Right ventricle myocardium inferior (tissue), 1 donor: ENCODE measurements at places on chromosomes 7 and 10. TPM values are rescaled to one million over a fixed set of nuclear protein-coding genes. Genes with fewer than 3 reads are reported as not detected.
A peak's percentile ranks its signal among the peaks of the same experiment; 100 is the strongest.

- no peak for DNase-seq
Measured at GRCh38 chr7:42085531-42085930, 151.5 kb downstream of the GLI3 start.

FRMPD2 gene
- total RNA-seq = not detected

DNA sequence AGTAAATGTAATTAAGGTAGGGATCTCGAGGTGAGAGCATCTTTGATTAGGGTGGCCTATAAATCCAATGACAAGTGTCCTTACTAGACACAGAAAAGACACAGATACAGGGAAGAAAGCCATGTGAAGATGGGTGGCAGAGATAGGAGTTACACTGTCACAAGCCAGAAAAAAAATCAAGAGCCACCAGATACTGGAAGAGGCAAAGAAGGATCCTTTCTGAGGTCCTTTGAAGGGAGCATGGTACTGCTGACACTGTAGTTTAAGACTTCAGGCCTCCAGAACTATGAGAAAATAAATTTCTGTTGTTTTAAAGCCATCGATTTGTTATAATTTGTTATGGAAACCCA is 56.6 kb downstream of the MKLN1 start:
- no peak for DNase-seq

PLEKHS1 gene
- not detected for total RNA-seq

DNA sequence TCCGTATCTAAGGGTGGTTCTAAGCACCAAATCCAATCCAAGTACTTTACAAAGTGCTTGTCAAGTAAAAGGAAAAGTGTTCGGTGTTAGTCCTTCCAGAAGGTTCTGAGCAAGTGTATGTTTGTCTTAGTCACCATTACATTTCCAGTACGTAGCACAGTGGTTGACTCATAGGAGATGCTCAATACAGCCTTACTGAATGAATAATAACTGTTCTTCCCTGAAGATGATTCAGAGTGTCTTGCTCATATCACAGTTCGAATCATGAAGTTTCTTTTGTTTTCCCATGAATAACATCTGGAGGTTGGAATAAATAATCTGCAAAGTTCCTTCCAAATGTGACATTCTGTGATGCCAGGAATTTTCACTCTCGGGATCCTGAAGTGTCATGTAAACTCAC is 53.4 kb downstream of the WNT2 start:
- DNase-seq = no peak

GRCh38 chr7:146455091-146455655 is 338.6 kb downstream of the CNTNAP2 start:
- no peak for DNase-seq

ACSM6 gene
- total RNA-seq = not detected

SYCE1 gene
- total RNA-seq = 0.35 TPM

CALHM3 gene
- not detected for total RNA-seq

GRCh38 chr10:96830511-96831199 is 1.4 kb upstream of the LCOR start:
- DNase-seq = no peak

THSD7A gene
- total RNA-seq = 1.5 TPM

CDC14C gene
- not detected for total RNA-seq

GIMAP2 gene
- total RNA-seq = 6.2 TPM

DNA sequence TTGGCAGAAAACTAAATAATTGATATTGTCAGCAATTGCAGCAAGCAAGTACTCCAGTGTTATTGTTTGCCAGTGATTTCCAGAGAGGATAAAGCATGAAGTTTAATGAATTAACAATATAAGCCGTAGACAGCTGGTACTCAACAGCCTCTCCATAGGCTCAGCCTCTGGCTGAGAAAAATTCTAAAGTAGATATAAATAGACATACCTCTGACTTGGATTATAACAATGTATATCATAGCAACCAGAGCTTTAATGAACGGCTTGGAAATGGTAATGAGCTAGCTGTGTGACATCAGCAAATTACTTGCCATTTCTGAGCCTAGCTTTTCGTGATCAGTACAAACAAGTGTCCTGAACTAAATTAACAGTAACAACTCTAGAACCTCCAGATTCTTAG is 1055.4 kb upstream of the AUTS2 start:
- no peak for DNase-seq

GRCh38 chr7:24214670-24215069 is 69.3 kb upstream of the NPY start:
- DNase-seq = no peak

GRCh38 chr7:156998988-156999957 is 11.2 kb downstream of the MNX1 start:
- peak; percentile 50 for DNase-seq

- DNase-seq = no peak
Measured at GRCh38 chr10:75079436-75080083, 31.9 kb upstream of the SAMD8 start.

DNA sequence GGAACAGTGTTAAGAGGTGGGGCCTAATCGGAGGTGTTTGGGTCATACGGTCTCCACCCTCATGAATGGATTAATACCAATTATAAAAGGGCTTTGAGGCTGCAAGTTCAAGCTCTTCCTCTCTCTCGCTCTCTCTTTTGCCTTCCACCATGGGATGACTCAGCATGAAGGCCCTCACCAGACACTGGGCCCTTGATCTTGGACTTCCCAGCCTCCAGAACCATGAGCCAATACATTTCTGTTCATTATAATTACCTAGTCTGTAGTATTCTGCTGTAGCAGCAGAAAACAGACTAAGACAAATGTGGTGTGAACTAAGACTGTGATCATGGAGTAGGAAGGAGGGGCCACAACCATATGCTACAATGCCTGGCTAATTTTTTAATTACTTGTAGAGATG is 7.7 kb downstream of the AIFM2 start:
- DNase-seq = no peak

- no peak for DNase-seq
Measured at GRCh38 chr7:19677180-19677579, 31.7 kb downstream of the POLR1F start.

GRCh38 chr7:147803151-147803550 is 787.4 kb upstream of the C7orf33 start:
- no peak for DNase-seq

DNA sequence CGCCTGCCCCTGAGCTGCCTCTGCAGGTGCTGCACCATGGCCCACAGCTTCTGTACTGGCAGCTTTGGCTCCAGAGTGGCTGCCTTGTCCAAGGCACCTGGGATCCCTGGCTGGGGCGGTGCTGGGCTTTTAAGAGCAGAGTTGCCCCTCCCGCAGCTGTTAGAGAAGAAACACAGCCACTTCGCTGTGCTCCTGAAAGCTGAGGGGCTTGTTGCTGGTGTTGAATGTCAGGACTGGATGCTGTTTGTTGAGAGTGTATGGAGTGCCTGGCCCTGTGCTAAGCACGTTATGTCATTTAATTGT is 6.2 kb downstream of the FAM241B start:
- DNase-seq = no peak

CNNM1 gene
- total RNA-seq = 0.16 TPM

DNA sequence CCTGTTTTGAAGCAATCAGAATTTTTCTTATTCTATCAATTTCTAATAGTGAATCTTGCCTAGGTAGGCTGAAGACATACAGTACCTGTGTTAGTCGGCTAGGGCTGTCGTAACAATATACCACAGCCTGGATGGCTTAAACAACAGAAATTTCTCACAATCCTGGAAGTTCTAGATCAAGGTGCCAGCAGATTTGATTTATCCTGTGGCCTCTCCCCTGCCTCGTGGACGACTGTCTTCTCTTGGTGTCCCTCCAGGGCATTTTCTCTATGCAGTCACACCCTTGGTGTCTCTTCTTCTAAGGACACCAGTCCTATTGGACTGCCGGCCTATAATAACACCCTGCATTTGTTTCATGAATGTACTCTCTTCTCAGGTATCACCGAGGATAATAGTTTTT is 1.8 kb upstream of the RSU1 start:
- DNase-seq = no peak

SKIDA1 gene
- 2.6 TPM for total RNA-seq

DNA sequence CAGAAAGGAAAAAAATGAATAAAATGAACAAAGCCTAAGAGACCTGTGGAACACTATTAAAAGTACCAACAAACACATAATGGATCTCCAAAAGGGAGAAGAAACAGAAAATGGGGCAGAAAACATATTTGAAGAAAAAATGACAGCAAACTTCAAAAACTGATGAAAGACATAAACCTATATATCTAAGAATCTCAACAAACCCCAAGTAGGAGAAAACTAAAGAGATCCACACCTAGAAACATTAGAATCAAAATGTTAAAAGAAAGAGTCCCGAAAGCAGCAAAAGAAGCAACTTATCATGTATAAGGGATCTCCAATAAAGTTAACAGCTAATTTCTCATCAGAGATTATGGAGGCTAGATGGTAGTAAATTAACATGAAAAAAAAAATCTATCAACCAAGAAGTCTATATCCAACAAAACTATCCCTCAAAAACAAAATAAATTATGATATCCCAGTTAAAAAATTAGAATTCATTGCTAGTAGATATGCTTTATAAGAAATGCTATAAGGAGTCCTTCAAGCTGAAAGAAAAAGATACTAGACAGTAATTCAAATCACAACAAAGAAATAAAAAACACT is 68.0 kb downstream of the DNAJC1 start:
- no peak for DNase-seq

ASB15 gene
- total RNA-seq = 77.3 TPM

GRCh38 chr10:8829592-8829991 is 775.1 kb downstream of the GATA3 start:
- no peak for DNase-seq

GRCh38 chr10:95755511-95756004 is 405 bp upstream of the ENTPD1 start:
- DNase-seq = peak; percentile 76

GRCh38 chr10:122054048-122055025 is 65.4 kb downstream of the TACC2 start:
- DNase-seq = no peak

GRCh38 chr10:95742485-95742884 is 13.5 kb upstream of the ENTPD1 start:
- DNase-seq = no peak

ADRB1 gene
- 63.1 TPM for total RNA-seq

GDF2 gene
- not detected for total RNA-seq

GRCh38 chr10:29663718-29664117 is 28.9 kb upstream of the SVIL start:
- DNase-seq = peak; percentile 45

GRCh38 chr7:45328403-45328981 is 170.9 kb downstream of the RAMP3 start:
- no peak for DNase-seq

DNA sequence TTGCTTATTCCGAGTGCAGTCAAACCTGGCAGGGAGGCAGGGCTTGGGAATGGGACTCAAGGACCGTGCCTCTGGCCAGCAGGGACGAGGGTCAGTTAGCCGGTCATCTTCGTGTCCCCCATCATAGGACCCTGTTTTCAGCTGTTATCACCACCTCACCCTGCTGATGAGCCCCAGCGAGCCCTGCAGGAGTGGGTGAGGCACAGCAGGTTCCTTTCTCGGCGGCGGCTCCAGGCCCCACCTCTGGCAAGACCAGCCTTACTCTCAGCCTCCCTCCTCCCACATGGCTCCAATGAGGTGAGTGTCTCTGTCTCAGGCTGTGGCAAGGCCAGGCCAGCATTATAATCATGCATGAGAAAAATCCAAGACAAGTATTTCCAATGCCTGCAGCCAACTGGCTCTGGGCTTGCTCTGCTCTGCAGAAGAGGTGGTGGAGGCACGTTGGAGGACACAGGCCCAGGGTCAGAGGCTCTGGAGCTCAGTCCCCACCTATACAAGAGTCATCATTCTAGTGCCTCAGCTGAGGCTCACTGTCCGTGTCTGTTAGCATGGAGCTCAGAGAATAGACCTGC is 15.7 kb downstream of the PKD1L1 start:
- DNase-seq = no peak

- no peak for DNase-seq
Measured at GRCh38 chr10:116265686-116266085, 7.3 kb downstream of the GFRA1 start.

DNA sequence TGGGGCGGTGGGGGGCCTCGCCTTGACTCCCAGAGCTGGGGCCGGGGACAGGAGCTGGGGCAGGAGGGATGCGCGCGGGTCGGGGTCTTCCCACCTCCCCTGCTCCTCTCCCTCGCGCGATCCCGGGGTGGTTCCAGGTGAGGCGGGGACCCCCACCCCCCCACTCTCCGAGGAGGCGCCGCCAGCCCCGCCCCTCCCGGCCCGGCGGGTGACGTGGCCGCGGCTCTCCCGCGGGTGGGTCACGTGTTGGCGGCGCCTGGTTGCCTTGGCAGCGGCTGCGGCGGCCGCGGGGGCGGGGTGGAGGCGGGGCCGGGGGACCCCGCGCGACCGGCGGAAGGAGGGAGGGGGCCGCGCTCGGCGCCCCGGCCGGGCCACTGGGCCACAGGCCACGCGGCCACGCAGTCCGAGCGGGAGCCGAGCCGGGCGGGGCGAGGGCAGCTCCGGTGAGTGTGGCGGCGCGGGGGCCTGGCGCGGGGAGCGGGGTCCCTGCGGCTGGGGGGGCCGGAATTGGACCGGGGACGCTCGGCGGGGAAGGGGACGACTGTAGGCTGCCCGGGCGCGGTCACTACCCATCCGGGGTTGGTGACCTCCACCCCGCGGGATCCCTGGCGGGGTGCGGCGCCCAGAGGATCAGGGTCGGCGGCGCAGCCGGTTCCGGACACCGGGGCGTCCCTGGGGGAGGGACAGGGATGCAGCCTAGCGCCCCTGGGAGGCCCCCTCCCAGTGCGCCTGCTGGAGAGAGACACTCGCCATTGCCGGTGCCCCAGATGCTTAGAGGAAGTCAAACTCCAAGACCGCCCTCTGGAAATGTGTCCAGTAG is at the start of gene ORAI2:
Gene ORAI2, plus strand, starts transcription at position 357 of the 820 bp plus-strand sequence. CDS start 5,382 bp downstream, outside the sequence.
- peak; percentile 93 for DNase-seq

DNA sequence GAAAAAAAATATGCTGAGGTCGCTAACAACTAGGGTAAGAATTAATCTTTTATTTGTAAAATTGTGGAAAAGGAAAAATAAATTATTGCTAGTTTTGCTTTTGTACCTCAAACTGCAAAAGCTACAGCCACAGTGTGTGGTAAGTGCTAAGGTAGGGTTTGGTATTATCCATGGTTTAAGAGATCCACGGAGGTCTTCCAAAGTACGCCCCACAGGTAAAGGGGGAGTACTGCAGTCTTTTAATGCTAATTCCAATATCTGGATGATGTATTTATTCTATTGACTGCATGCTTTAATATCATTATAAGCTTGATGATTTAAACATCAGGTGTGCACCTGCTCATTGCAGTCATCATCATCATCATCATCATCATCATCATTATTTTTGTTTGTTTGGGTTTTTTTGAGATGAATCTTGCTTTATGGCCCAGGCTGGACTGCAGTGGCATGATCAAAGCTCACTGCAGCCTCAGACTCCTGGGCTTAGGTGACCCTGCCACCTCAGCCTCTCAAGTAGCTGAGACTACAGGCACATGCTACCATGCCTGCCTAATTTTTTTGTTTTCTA is 38.4 kb upstream of the BMS1 start:
- DNase-seq = no peak

ANKRD7 gene
- 0.70 TPM for total RNA-seq

GRCh38 chr7:95536656-95537311 is 51.0 kb downstream of the ASB4 start:
- DNase-seq = no peak

DNA sequence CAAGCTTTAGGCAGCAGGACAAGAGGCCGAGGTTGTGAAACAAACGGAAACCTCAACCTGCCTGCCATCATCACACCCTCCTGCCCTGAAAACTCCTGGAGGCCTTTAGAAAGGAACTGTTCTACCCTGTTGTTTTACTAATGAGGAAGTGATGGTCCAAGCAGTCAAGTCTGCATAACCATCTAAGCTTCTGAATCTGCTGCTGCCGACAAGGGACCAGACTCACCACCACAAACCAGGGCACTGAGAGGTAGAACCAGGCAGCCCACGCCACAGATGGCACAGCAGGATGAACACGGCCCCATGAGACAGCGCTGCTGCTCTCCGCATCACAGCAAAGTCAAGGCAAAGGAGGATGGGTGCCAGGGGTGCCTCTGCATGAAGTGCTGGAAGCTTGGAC is 209.4 kb downstream of the CELF2 start:
- DNase-seq = no peak

TMEM213 gene
- not detected for total RNA-seq
